ENCODE measurements at places on chromosomes 1 and 21.
A peak's percentile ranks its signal among the peaks of the same experiment; 100 is the strongest.

DNA sequence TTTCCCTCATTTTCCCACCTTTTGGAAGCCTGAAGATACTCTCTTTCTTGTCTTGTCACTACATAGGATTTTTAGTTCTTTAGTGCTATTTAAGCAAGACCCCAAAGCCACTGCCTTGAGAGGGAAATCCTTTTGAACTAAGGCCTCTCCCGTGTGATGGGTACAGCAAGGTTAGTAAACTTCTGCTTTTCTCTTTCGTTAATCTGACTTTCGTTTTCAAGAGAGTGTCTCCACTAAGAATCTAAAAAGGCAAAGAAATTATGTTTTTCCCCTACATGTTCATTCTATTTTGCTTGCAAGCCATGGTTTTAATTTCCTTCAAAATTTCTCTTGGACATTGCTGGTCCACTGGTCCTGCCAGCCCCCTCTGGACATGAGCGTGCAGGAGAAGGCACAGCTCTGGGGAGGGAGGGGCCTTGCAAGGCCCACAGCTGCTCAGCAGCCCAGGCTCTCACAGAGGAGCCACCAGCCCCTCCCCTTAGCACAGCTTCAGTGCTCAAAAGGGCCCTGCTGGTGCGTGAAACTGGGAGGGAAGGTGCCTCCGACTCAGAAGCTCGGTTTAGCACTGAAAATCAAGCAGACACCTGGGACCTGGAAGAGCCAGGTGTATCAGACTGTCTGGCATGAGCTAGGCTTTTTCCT is 210.9 kb upstream of the GALNT2 start:
- DNase-seq = no peak
- no peaks in the 10 kb centered on the region for H3K36me3 ChIP-seq

- peak overlapping the region; percentile 43 for H3K27ac ChIP-seq
- DNase-seq = no peak
- H3K4me1 ChIP-seq = peaks cover 56% of the 10 kb centered on the region
- H3K27me3 ChIP-seq = peaks cover 9% of the 10 kb centered on the region
These were observed 12.4 kb downstream of the PEA15 start for GRCh38 chr1:160217481-160218051.

GRCh38 chr1:66132324-66132723 is 339.6 kb downstream of the PDE4B start:
- DNase-seq = no peak
- H3K36me3 ChIP-seq = no peaks in the 10 kb centered on the region
- H3K27ac ChIP-seq = no peak overlapping the region
- no peak overlapping the region for H3K4me3 ChIP-seq

GRCh38 chr1:241417258-241417657 is 60.3 kb upstream of the RGS7 start:
- peaks cover 3% of the 10 kb centered on the region for H3K27me3 ChIP-seq
- H3K4me3 ChIP-seq = no peak overlapping the region
- DNase-seq = no peak
- no peaks in the 10 kb centered on the region for H3K36me3 ChIP-seq

- no peak for DNase-seq
- peak overlapping the region; percentile 70 for H3K27ac ChIP-seq
- H3K36me3 ChIP-seq = peaks cover 29% of the 10 kb centered on the region
- peaks cover 34% of the 10 kb centered on the region for H3K4me1 ChIP-seq
- H3K27me3 ChIP-seq = peaks cover 6% of the 10 kb centered on the region
These were observed 1.5 kb downstream of the NAXE start for GRCh38 chr1:156592910-156593660.

- H3K27ac ChIP-seq = no peak overlapping the region
- no peaks in the 10 kb centered on the region for H3K4me1 ChIP-seq
- H3K4me3 ChIP-seq = no peak overlapping the region
- no peak for DNase-seq
- no peaks in the 10 kb centered on the region for H3K27me3 ChIP-seq
These were observed 305.5 kb downstream of the NFIA start for GRCh38 chr1:61387829-61388228.

DNA sequence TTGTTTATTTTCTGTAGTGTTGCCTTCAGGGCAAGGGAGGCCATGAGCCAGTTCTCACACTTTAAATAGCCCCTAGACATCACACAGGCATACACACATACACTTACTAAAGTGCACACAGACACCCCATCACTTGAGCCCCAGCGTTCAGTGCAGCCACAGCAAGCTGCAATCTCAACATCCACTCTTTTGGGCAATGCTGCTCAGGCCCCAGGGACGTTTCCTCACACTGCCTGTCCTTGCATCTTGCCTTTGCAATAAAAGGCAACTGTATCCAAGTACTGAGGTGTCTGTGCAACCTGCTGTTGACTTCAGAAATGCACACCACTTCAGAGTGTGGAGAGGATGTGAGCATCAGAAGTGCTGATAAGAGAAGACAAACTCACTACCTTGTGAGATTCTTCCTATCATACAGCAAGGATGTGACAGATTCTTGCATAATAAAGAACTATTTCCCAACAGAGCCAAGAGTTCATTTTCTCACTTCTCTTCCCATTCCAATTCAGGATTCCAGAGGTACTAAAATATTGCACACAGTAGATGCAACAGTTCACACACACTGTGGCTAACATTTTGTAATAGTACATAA is 36.2 kb downstream of the IRF2BP2 start:
- no peaks in the 10 kb centered on the region for H3K27me3 ChIP-seq
- H3K27ac ChIP-seq = no peak overlapping the region

DNA sequence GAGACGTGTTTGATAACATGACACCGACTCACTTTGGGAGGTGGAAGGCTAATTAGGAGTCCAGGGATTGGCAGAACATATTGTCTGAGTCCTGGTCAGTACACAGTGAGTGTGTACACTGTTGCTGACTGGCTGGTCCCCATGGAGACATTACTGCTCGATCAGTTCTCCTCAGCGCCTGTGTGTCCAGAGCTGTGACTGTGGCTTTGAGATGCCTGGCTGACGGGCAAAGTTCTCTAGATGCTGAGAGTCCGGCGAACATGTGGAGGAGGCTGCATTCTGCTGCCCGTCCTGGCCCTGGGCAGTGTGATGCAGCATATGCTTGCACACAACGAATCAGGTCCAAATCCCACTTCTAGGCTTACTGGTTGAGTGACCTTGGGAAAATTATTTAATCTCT is 280.1 kb upstream of the ST6GALNAC5 start:
- no peaks in the 10 kb centered on the region for H3K36me3 ChIP-seq
- H3K4me3 ChIP-seq = no peak overlapping the region
- no peak overlapping the region for H3K27ac ChIP-seq
- peaks cover 2% of the 10 kb centered on the region for H3K27me3 ChIP-seq
- no peak for DNase-seq
- H3K4me1 ChIP-seq = peaks cover 5% of the 10 kb centered on the region

- no peak overlapping the region for H3K4me3 ChIP-seq
- H3K27me3 ChIP-seq = peaks cover 4% of the 10 kb centered on the region
- no peaks in the 10 kb centered on the region for H3K36me3 ChIP-seq
- no peaks in the 10 kb centered on the region for H3K4me1 ChIP-seq
- H3K27ac ChIP-seq = no peak overlapping the region
- no peak for DNase-seq
These were observed 231.3 kb downstream of the C1orf94 start for GRCh38 chr1:34408011-34408410.

DNA sequence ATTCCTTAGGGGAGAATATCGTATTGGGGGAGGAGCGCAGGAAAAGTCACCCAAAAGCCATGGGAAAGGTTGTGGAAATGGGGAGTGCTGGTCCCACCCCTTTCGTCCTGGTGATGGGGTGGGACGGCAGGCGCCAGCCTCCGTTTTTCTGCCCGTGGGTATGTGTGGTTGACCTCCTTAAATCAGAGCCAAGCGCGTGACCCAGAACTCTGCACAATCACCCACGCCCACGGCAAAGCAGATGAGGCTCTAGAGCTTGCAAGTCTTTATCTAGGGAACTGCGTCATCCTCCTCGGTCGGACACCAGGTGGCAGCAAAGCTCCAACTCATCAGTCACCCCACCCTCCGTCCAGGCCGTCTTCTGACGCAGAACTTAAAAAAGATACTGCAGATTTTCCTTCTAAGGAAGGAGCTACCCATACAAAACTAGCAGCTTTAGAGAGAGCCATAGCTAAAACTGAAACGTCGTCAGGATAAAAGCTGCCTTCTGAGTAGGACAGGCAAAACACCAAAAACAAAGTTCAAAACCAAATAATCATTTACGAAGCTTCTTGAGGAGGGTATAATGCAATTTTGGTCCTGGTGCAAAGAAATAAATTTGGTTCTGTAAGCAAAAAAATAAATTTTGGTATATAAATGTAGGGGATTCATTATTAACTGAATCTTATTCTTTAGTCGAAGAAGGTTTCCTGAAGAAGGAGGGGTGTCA is 62.0 kb downstream of the TBX19 start:
- no peak overlapping the region for H3K4me3 ChIP-seq
- no peaks in the 10 kb centered on the region for H3K27me3 ChIP-seq
- H3K36me3 ChIP-seq = no peaks in the 10 kb centered on the region
- no peak overlapping the region for H3K27ac ChIP-seq

GRCh38 chr21:14259747-14260146 is 43.8 kb downstream of the RBM11 start:
- H3K4me1 ChIP-seq = no peaks in the 10 kb centered on the region
- no peak overlapping the region for H3K4me3 ChIP-seq
- no peak for DNase-seq

DNA sequence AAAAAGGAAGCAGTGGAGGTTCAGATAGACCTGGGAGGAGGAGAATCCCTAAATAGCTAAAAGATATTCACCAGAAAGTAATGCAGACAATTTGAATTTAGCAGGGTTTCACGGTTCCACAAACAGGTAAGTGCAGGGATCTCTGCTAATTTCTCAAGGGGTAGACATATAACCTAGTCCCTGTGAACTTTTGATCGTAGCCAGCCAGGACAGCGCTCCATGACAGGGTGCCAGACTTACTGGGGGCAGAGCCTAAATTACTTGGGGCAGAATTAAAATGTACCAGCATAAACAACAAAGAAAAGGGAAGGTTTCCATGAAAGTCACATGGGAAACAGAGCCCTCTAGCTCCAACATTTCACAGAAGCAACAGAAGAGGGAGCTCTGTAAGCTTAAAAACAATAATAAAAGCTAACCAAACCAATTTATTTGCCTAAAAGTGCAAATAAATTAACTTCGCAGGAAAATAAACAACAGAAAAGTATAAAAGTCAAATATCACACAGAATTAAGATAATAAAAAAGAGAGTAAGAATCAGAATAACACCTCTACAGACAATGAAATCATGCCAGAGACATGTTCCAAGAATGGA is 198.3 kb downstream of the DUSP10 start:
- no peaks in the 10 kb centered on the region for H3K4me1 ChIP-seq
- no peak for DNase-seq
- no peaks in the 10 kb centered on the region for H3K36me3 ChIP-seq
- no peaks in the 10 kb centered on the region for H3K27me3 ChIP-seq
- no peak overlapping the region for H3K4me3 ChIP-seq

All from endothelial cell (in vitro differentiated cells).